SK-N-MC (cell line): ENCODE measurements at places on chromosomes 3 and 15.

DNA sequence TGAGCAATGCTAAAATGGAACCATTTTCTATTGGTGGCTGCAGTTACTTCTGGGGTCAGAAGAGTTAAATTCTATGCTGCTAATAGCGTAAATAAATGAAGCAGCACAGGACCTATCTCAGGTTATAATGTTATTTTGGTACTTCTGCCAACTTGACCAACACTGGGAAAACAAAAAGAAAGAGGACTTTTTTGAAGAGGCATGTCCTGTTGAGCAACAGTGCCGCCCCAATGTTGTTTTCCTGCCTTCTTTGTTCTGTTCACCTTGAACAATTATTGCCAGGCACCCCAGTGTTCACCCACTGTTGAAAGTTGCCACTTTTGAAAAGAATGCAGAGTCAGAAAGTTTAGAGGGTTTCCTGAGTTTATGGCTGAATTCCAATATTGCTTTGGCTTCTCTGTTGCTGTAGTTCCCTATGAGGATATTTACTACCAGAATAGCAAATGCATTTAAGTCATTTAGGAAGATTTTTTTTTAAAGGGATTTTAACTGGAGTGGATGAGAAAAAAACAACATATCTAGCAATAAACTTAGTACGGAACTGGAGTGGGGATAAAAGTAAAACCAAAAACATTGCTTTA is 679.0 kb upstream of the DPPA4 start:
- no peak for DNase-seq

GRCh38 chr3:195099951-195100785 is 170.8 kb downstream of the XXYLT1 start:
- no peak for DNase-seq

DNA sequence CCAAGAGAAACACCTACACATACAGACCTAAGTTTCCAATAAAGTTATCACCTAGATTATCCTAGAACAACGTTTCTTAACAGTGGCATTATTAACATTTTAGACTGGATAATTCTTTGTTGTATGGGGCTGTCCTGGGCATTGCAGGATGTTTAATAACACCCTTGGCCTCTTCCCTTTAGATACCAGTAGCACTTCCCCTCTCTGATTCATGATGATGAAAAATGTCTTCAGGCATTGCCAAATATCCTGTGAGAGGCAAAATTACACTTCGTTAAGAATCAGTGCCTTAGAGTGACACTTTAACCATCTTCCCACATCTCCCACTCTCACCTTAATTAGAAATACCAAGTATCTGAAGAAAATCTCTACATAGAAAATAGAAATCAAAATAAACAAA is 352.6 kb downstream of the CGGBP1 start:
- DNase-seq, result no peak

GRCh38 chr15:26864664-26865191 is 2.1 kb upstream of the GABRA5 start:
- peak; percentile 2 for DNase-seq

DNA sequence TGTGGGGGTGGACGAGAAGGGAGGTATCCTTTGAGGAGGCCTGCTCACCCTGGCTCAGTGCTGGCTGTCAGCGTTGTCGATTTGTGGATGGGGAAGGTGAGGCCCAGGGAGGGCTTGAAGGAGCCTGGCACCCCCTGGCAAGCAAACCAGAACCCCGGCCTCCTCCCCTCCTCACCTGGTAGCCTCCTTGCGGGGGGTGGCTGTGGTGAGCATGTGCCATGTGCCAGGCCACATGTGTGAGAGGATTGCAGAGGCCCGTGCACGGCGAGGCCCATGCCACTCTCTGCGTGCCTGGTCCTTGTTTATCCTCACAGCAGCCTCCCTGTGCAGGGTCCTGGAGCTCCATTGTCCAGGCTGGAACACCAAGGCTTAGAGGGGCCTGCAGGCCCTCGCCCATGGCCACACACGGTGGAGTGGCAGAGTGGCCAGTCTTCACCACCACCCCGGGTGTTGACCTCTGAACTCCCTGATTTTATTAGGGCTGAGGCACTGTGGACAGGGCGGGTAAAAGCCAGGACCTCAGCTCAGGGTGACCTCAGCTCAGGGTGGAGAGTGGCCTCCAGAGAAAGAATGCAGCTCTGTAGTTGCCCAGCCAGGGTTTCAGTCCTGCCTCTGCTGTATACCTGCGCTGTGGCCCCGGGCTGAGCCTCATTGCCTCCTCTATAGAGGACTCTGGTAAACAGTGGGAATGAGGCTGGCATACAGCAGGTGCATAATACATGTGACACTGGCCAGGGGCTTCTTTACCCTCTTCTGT is 29.1 kb downstream of the HDAC11 start:
- DNase-seq, result no peak

- no peak for DNase-seq
These were observed 101.2 kb upstream of the MEX3B start for GRCh38 chr15:82146990-82147461.

- no peak for DNase-seq
These were observed 397.9 kb downstream of the ZIC4 start for GRCh38 chr3:147008458-147008857.

DNA sequence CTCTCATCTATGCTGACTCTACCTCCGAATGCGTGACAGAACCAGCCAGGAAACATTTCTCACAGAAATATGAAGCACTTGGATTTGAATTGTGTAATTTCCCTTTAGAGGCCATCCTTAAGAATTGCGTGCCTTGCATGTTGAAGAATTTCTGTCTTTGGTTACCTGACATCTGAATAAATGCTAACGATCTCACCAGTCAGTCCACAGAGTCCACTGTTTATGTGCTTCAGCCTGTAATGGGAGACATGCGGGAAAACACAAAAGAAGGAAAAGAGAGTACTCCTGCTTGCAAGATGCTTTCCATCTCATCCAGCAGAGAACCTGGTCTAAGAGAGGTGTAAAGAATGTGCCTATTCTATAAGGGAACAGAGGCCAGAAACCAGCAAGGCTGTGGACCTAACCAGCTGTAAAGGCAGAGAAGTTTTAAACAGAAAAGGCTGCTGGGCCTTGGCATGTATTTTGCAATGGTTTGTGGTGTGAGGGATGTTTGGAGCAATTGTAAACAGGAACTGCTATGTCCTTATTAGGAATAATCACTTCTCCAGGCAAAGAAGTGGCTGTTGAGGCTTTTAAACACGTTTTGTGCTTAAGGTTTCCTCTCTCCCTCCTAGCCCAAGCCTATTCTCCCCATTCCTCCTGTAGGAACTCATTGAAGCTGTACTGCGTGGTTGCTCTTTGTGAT is 36.4 kb upstream of the BOC start:
- DNase-seq, result no peak

- DNase-seq, result no peak
These were observed 401 bp downstream of the ZSCAN29 start for GRCh38 chr15:43370310-43370974.

- DNase-seq, result no peak
These were observed 565 bp downstream of the CIB2 start for GRCh38 chr15:78130466-78131294.

DNA sequence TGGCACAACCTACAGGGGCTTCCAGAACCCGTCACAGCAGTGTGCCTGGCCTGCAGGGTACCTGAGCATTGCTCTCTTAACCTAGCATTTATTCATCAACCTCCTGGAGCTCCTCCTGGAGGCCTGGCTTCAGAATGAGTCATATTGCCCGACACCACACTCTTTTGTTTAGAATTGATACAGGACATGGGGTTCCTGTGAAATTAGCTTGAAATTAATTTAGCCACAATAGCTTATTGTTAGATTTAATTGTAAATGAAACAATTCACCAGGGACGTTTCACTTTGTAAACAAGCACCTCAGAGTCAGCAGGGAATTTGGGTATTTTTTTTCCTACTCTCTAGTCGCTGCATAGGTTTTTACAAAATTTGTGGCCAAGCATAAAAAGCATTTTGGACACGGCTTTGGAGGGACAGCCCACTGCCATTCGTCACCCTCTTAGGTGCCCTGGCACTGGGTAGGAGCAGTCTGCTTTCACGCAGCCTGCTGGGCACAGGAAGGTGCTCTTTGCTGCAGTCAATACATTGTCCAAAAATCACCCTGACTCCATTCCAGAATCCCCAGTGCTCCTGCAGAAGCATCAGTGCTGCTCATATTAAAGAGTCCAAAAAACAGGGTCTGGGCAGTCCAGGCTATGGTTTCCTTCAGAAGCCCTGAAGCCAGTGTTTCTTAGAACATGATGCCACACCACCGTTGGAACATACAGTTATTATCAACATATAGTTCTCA is 60.8 kb upstream of the MEF2A start:
- no peak for DNase-seq

- no peak for DNase-seq
These were observed 79.9 kb upstream of the SLC25A26 start for GRCh38 chr3:66140743-66141372.
